ENCODE measurements at places on chromosomes 13 and 19.

DNA sequence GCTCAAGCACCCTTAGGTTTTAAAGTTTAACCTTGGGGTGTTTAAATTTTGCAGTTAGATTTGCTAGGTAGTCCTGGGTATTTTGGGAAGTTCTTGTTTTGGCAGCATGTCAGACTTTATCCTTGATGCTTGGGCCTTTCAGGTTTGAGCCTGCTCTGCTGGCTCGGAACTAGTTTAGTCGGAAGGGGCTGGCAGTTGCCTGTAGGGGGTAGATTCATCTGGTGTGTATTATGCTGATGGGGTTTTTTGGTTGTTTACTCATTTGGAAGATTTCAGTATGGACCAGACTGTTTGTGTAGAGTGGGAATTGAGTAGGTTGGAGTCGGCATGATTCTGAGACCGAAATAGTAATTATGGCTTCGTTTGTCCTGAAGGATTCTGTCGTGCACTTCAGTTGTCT, 15.1 kb downstream of the ILF3 start:
- H3K27ac ChIP-seq = no peak overlapping the region
- peaks cover 23% of the 10 kb centered on the region for H3K36me3 ChIP-seq
- H3K4me3 ChIP-seq = no peak overlapping the region
- H3K27me3 ChIP-seq = no peaks in the 10 kb centered on the region
- H3K4me1 ChIP-seq = peaks cover 16% of the 10 kb centered on the region
- no peak for DNase-seq

GRCh38 chr19:5692723-5693194, 2.7 kb downstream of the RPL36 start:
- H3K36me3 ChIP-seq = peaks cover 12% of the 10 kb centered on the region
- H3K27me3 ChIP-seq = no peaks in the 10 kb centered on the region
- H3K27ac ChIP-seq = no peak overlapping the region
- H3K4me1 ChIP-seq = peaks cover 10% of the 10 kb centered on the region
- no peak overlapping the region for H3K4me3 ChIP-seq

GRCh38 chr19:34391813-34392212, 12.4 kb upstream of the PDCD2L start:
- no peak overlapping the region for H3K27ac ChIP-seq
- no peak overlapping the region for H3K4me3 ChIP-seq
- peaks cover 62% of the 10 kb centered on the region for H3K36me3 ChIP-seq

DNA sequence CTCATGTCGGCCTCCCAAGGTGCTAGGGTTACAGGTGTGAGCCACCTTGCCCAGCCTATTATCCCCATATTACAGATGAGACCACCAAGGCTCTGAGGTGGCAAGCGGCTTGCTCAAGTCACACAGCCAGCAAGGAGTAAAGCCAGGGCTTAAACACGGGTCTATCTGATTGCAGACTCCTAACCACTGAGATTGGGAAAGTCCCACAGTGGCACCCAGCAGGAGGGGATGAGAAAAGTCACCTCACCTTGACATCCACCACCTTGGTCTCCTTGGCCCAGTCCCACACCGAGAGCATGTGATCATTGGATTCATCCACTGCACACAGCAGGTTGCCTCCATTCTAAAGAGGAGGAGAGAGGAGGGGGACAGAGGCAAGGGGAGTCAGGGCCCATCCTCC, 9.5 kb downstream of the EML2 start:
- peaks cover 14% of the 10 kb centered on the region for H3K36me3 ChIP-seq
- H3K27me3 ChIP-seq = no peaks in the 10 kb centered on the region
- no peak overlapping the region for H3K27ac ChIP-seq
- H3K4me3 ChIP-seq = no peak overlapping the region

DNA sequence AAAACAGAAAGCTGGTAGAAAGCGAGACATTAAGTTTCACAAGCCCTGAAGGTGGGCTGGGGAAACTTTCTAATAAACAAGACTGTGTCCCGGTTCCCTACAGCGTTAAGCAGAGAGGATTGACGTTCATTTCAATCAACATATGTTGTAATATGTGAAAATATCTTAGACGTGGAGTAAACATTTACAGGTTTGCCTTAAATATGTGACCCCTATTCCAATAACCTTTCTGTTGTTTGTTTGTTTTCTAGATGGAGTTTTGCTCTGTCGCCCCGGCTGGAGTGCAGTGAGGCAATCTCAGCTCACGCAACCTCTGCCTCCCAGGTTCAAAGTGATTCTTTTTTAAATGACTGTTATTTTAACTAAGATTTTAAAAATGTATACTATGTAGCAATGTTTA, 526.2 kb downstream of the SUCLA2 start:
- no peaks in the 10 kb centered on the region for H3K4me1 ChIP-seq
- no peak overlapping the region for H3K4me3 ChIP-seq
- no peaks in the 10 kb centered on the region for H3K36me3 ChIP-seq
- DNase-seq = no peak

DNA sequence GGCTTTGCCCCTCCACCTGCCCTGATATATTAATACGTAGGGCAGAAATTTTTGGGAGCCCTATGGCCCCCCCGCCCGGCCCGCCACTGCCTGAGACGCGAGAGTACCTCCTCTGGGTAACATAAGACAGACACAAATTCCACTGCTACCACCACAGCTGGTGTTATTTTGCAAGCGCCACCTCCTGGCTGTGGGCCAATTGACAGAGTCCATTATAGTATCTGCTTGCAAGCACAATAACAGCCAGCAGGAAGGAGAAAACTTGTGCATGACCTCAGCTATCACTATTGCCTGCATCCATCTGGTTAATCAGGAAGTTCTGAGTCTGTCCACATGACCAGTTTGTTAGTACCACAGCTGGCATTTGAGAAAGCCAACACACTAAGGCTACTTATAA, 25.3 kb upstream of the OR10H2 start:
- no peaks in the 10 kb centered on the region for H3K27me3 ChIP-seq
- no peaks in the 10 kb centered on the region for H3K4me1 ChIP-seq
- no peaks in the 10 kb centered on the region for H3K36me3 ChIP-seq
- H3K27ac ChIP-seq = no peak overlapping the region
